Ammon's horn (tissue), 1 donor: ENCODE measurements at places on chromosomes 3 and 15.

GRCh38 chr3:15063656-15064286 is 1.3 kb downstream of the MRPS25 start:
- no peak for DNase-seq

- DNase-seq: peak; percentile 24
Observed at GRCh38 chr3:77038930-77039605, 831 bp upstream of the ROBO2 start.

- no peak for DNase-seq
Observed at GRCh38 chr3:152302521-152303021, 33.8 kb downstream of the MBNL1 start.

DNA sequence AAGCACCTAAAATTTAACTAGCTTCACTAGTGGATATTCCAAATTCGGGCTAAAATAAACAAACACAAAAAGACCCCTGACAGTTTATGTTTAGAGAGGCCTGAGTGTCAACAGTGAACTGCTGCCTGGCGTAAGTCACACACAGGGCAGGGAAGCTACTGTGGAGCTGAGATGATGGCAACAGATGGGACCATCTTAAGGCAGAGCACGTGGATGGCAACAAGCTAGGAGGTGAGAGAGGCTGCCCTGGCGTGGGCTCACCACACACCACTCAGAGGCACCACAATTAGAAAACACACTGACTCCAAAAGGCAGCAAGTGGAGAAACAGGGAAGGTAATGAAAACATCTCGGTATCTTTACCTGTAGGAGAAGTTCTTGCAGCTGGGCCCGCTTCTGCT is 93.3 kb downstream of the ATP1B3 start:
- DNase-seq: no peak

- DNase-seq: no peak
Observed at GRCh38 chr3:180678231-180678630, 1.1 kb downstream of the CCDC39 start.

DNA sequence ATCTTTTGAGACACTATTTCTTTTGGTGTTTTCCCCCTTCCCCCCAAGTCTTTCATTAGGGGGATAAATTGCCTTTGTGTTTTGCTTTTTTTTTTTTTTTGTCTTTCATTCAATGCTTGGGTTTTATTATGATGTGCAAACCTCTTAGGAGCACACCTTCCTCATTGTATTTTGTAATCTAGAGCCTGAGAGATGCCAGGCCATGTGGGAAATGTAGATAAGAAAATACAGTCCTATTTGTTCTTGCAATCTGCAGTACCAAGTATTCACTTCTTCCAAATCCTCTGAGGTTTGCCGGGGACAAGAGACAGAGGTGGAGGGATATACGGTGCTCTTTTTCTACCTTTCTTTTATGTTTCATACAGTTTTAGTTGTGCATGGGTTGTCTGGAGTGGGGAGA is 66.7 kb downstream of the LARS2 start:
- no peak for DNase-seq

- DNase-seq: no peak
Observed at GRCh38 chr15:91482799-91483198, 370.7 kb upstream of the SLCO3A1 start.

- DNase-seq: no peak
Observed at GRCh38 chr3:102353805-102354204, 81.0 kb upstream of the ZPLD1 start.

- DNase-seq: no peak
Observed at GRCh38 chr3:8856071-8856470, 86.7 kb upstream of the OXTR start.

- DNase-seq: no peak
Observed at GRCh38 chr3:171432548-171432947, 27.7 kb downstream of the TNIK start.
